ENCODE measurements at places on chromosomes 5 and 9.

GRCh38 chr5:98880151-98880550, 48.7 kb downstream of the CHD1 start:
- no peak for DNase-seq

- DNase-seq = no peak
Observed at GRCh38 chr5:104533498-104533897, 970.9 kb upstream of the NUDT12 start.

GRCh38 chr5:88860501-88860900, 22.5 kb downstream of the MEF2C start:
- no peak for DNase-seq

DNA sequence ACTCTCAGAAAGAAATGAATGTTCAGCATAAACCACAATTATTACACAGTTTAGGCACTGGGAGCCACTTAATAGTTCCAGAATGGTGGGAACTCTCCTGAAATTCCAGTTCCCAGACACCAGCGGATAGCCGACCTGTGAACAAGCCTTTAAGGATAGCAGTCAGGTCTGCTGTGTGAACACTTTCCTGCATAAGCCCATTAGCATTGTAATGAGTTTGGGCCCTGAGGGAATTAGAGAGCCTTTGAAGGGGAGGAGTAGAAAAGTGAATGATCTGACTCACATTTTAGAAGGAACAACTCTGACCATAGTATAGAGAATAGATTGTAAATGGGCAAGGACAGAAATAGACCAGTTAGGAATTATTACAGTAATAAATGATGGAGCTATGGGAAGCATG, 189.1 kb downstream of the ADGRV1 start:
- no peak for DNase-seq

- DNase-seq = no peak
Observed at GRCh38 chr9:1510712-1511111, 460.6 kb downstream of the DMRT2 start.

- DNase-seq = no peak
Observed at GRCh38 chr5:952597-953271, 55.9 kb upstream of the NKD2 start.

- no peak for DNase-seq
Observed at GRCh38 chr5:139848508-139849100, 53.0 kb downstream of the PSD2 start.

DNA sequence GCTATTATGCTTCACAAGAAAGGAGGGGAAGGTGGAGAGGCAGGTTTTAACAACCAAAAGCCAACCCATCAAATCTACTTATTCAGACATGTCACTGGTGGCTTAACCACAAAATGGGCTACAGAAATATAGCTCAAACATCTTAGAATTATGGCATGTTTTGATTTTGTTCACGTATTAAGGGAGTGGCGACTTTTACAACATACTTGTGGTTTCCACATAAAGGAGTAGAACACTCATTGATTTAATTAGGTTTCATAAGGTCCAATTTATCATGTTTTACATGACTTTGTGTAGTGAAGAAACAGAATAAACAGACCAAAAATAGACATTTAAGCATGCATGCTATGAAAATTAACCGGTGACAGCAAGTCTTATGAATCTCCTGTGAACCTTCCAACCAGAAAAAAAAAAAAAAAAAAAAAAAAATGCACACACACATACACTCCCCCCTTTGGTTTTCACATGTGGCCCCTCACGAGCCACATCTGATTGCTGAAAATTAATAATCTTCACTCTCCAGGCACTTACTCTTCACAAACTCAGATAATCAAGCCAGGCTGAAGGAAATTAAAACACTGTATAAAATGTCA, 5.4 kb downstream of the ZNF608 start:
- no peak for DNase-seq

DNA sequence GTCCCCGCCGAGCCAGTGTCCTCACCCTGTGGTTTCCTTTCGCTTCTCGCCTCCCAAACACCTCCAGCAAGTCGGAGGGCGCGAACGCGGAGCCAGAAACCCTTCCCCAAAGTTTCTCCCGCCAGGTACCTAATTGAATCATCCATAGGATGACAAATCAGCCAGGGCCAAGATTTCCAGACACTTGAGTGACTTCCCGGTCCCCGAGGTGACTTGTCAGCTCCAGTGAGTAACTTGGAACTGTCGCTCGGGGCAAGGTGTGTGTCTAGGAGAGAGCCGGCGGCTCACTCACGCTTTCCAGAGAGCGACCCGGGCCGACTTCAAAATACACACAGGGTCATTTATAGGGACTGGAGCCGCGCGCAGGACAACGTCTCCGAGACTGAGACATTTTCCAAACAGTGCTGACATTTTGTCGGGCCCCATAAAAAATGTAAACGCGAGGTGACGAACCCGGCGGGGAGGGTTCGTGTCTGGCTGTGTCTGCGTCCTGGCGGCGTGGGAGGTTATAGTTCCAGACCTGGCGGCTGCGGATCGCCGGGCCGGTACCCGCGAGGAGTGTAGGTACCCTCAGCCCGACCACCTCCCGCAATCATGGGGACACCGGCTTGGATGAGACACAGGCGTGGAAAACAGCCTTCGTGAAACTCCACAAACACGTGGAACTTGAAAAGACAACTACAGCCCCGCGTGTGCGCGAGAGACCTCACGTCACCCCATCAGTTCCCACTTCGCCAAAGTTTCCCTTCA, 1.4 kb downstream of the GLIS3 start:
- no peak for DNase-seq

DNA sequence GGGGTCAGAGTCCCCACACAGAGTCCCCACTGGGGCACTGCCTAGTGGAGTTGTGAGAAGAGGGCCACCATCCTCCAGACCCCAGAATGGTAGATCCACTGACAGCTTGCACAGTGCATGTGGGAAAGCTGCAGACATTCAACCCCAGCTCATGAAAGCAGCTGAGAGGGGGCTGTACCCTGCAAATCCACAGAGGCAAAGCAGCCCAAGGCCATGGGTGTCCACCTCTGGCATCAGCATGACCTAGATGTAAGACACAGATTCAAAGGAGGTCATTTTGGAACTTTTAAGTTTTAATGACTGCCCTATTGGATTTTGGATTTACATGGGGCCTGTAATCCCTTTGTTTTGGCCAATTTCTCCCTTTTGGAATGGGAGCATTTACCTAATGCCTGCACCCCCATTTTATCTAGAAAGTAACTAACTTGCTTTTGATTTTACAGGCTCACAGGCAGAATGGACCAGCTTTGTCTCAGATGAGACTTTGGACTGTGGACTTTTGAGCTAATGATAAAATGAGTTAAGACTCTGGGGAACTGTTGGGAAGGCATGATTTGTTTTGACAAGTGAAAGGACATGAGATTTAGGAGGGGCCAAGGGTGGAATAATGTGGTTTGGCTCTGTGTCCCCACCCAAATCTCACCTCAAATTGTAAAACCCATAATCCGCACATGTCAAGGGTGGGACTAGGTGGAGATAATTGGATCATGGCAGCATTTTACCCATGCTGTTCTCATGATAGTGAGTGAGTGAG, 56.3 kb upstream of the ITGA1 start:
- no peak for DNase-seq
